ENCODE measurements at places on chromosomes 7 and 10.
A peak's percentile ranks its signal among the peaks of the same experiment; 100 is the strongest.

DNA sequence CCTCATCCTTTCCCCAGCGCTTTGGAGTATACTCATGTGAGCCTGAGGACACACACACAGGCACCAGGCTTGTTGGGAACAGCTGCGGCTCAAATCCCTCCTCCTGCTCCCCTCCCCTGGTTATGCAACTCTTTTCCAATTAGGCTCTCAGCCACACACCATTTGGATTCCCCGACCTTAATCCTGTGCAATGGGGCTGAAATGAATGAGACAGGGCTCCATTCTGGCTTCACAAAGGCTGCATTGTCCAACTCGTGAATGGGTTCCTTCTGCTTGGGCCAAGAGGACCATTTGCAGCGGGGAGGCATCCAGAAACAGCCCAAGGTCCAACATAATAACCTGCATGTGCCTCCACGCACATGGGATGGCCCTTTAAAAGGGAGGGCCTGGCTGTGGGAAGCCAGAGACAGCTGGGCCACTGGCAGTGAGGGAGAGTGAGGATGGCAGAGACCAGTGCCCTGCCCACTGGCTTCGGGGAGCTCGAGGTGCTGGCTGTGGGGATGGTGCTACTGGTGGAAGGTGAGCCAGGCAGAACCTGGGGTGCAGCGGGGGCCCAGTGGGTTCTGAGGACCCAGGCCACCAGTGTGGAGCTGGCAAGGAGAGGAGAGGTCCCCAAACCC is at the start of gene RGR:
Gene RGR, plus strand, starts transcription at position 403 of the 620 bp plus-strand sequence. Its CDS starts 38 bp downstream, at position 441.
- DNase-seq = peak; percentile 74

- DNase-seq = no peak
Observed at GRCh38 chr10:66365686-66366085, 560.1 kb upstream of the LRRTM3 start.

GRCh38 chr10:108462005-108462404 is 1297.5 kb upstream of the SORCS1 start:
- no peak for DNase-seq

GRCh38 chr10:18414061-18414460 is 237.3 kb downstream of the NSUN6 start:
- no peak for DNase-seq

DNA sequence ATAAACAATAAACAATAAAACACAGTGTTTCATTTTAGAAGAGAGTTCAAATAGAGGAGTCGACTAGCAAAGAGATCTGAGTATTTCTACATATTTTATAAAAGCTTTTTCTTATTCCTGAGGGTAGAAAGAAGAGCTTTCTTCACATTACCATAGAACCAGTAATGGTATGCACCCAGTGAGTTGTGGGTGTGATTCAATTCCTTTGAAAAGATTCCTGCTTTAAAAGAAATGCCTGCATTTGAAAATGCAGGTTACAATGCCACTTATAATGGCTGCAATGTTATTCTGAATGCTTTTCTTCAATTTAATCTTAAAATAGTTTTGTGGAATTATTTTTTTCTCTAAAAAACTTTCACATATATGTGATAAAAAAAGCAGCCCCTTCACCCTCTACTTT is 178.1 kb downstream of the CDC14C start:
- DNase-seq = no peak

- peak; percentile 38 for DNase-seq
Observed at GRCh38 chr10:102313221-102313896, 68.0 kb downstream of the GBF1 start.

DNA sequence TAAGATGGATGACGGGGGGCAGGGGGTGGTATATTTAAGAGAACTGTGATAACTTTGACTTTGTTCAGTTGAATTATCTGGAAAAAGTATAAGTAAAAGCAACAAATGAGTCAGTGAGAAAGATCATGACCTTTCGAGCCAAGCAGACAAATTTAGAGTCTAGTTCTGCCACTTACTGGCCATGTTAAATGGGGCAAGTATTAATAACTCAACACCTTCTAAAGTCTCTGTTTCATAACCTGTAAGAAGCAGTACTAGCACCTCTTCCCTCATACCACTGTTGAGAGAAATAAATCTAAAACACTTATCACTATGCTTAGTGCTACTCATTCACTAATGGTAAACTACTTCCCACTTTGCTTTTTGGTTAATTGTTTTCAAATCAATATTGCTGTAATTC is 604.4 kb upstream of the LRRN3 start:
- DNase-seq = no peak

- DNase-seq = no peak
Observed at GRCh38 chr7:115085421-115085820, 163.5 kb downstream of the MDFIC start.

DNA sequence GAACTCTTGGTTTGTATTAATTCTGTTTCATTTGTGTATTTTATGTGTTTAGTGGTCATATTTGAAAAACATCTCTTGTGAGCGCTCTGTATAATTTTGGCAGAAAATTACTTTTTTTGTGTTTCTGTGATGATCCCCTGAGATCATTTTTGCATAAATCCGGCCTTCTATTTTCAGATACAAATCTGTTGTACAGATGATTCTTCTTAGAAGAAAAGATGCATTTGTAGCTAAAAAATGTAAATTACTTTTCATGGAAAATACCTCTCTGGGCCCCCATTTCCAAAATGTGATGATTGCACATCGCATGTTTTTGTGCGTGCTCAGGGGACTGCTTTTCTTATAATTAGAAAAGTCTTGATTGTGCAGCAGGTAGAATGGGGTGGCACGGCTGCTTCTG is 395.4 kb downstream of the LRMDA start:
- DNase-seq = no peak

DNA sequence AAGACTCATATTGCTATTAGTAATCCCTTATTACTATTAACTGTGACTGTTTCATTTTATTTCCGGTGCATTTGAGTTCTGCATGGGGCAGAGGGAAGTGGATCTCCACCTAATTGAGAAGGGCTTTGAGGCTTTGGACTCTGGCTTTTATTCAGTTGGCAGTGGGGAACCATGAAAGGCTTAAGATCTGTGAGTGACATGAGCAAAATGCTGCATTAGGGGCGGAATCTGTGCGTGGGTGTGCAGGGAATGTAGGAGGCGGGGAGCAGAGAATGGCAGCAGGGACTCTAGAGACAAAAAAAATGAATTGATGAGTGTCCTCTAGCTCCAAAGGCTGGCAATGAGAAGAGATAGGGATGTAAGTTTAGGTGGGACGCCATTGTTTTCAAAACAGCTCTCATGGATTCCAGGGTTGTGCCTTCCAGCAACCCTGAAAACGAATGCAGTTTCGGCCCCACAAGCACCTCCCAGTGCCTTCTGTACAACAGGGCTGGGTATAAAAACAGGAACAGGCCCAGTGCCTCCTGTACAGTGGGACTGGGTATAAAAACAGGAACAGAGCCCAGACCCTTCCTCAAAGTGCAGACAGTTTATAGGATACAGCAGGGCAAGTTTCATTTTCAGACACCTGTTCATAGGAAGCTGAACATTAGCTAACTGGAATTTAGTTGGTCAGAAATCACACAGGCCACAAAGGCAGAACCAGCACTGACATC is 663.3 kb upstream of the FOXK1 start:
- no peak for DNase-seq

- DNase-seq = no peak
Observed at GRCh38 chr7:118153551-118154177, 30.3 kb upstream of the LSM8 start.

GRCh38 chr10:20970044-20970443 is 72.9 kb upstream of the NEBL start:
- DNase-seq = no peak

DNA sequence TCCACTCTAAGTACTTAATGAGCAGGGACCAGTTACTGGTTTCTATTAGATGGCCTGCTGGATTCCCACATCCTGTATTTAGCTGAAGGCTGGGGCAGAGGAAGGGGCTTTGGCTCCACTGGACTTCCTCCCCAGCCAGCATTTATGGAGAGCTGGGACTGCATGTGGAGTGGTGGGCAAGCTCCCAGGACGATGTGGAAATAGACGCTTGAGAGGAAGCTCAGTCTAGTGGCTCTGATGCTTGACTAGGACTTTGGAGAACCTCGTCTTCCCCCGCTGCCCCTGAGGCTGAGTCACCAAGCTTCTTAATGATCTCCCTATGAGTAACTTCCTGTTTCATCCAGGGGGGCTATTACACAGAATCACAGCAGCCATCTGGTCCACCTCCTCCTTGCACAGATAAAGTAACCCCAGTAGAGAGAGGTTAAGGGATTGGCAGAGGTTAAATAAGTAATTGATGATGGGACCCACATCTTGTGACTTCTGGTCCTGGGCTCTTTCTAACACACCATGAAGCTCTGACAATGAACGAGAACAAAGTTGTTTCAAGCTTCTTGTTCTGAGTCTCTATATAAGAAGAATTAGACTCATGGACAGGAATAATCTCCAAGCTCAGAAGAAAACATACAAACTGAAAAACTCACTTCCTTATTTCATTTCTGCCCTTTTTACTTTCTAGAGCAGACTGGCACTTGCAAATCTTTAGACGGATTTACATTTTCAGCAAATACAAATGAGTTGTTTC is 126.2 kb downstream of the PRPF18 start:
- DNase-seq = no peak

GRCh38 chr10:16847644-16848043 is 30.4 kb upstream of the RSU1 start:
- DNase-seq = no peak

DNA sequence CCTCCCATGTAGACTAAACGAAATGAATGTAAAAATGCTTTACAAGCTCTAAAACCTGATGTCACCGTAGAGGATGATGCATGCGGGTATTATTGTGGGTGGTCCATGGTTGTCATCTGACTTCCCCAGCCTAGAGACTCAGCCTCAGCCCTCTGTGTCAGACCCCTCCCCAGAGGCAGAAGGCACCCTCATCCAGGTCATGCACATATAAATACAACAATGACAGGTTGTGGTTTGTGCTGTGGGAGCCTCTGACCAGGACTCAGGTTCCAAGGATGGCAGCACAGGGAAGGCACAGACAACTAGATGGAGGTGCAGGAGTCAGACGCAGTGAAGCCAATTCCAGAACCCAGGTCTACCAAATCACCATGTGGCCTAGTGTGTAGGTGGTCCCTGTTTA is 3.3 kb upstream of the NODAL start:
- no peak for DNase-seq

GRCh38 chr7:140263277-140263676 is 86.5 kb upstream of the KDM7A start:
- DNase-seq = no peak

Measured in D341Med (cell line).